ENCODE measurements at places on chromosomes 3 and 15.

- DNase-seq: no peak
These were observed 4.9 kb upstream of the FAM131A start for GRCh38 chr3:184332370-184333090.

DNA sequence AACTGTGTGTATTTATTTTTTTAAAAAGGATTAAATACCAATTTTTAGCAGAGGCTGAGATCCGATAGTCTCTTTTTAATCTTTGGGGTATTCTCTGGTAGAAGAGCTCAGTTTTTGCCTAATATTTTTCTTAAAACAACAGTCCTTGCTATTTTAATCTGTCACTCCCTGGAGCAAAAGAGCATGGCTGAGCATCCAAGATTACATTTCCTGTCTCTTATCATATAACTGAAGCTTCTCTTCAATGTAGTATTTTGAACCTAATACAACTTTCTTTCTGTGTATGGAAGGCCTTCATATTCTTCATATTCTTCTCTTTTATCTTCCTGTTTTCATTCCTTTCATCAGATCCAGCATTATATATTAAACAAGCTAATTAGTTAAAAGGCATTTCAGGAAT lies 293.7 kb downstream of the NSUN3 start:
- DNase-seq: no peak

DNA sequence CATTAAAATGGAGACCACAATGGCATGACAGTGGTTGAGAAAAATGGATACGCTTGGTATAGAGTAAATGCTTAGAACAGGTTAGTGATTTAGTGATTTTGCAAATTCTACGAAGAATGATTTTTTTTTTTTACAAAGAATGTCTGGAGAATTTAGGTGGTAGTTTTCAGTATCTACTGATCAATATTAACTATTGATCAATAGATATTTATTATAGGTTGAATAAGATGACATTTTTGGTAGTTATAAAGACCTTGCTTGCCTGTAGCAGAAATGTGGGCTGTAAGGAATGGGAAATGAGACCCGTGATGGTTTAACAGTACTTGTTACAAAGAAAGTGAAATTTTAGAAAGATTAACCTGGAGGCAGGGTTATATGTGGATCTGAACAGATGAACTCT lies 137.5 kb downstream of the NR2F2 start:
- DNase-seq: no peak

- DNase-seq: no peak
These were observed 66.9 kb downstream of the CCNL1 start for GRCh38 chr3:157093096-157093495.

- DNase-seq: no peak
These were observed 11.0 kb downstream of the EXOG start for GRCh38 chr3:38507120-38507519.

DNA sequence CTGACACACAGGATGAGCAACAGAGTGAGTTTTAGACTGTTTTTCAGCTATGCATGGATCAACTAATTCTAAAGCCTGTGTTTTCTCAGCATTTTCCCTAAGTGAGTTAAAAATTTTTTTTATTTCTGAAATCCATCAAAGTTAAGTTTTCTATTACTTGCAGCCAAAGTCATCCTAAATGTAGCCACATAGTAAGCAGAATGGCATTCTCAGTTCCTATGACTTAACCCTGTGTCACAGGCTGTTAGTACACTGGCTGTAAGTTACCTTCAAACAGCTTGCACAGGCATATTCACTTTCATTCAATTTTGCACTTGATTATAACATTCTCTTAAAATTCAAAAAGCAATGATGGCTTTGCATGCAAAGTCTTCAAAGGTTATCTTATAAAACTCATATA lies 368.2 kb downstream of the OCA2 start:
- no peak for DNase-seq

GRCh38 chr3:35968043-35968622 lies 328.8 kb downstream of the ARPP21 start:
- DNase-seq: no peak

Data from caudate nucleus (tissue), 63 donors.